ENCODE measurements at places on chromosomes 2 and 18. TPM values are rescaled to one million over a fixed set of nuclear protein-coding genes. Genes with fewer than 3 reads are reported as not detected.

DNA sequence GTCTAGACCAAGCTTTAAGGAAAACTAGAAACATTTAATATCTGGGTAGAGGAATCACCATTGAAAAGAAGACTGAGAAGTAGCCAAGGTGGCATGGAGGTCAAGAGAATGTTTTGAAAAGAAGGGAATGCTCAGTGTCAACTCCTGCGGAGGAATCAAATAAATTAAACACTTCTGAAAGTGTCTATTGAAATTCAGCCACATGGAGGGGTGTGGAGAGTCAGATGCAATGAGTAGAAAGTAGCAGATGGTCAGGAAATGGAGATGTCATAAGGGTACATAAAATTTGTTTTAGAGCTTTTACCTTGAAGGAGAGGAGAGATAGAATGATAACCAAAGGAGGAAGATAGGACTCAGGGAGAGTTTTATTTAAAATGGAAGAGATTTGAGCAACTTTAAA, 35.1 kb downstream of the NLRC4 start:
- H3K27me3 ChIP-seq: no peaks in the 10 kb centered on the region
- no peak overlapping the region for H3K27ac ChIP-seq
- no peak for DNase-seq

DNA sequence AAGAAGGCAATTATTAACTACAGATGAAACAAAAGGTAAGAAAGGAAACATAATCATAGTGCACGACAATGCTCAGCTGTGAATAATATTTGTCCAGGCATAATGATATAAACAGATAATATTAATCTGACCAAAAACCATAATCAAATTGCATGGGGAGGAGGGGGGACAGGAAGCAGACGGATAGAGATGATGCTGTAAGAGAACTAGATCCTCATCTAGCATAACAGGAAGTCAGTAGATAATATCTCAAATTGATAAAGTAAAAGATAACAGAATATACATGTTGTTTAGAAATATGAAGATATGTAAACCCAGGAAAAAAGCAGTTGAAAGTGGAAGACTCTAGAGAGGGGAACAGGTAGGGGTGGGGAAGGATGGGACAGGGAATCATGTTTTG, 84.9 kb upstream of the TGFA start:
- no peaks in the 10 kb centered on the region for H3K4me1 ChIP-seq
- DNase-seq: no peak
- H3K27me3 ChIP-seq: no peaks in the 10 kb centered on the region
- no peak overlapping the region for H3K27ac ChIP-seq

GRCh38 chr2:111523009-111523408, 361.0 kb downstream of the ANAPC1 start:
- H3K27ac ChIP-seq: no peak overlapping the region
- DNase-seq: peak; percentile 13
- H3K36me3 ChIP-seq: no peaks in the 10 kb centered on the region
- peaks cover 7% of the 10 kb centered on the region for H3K4me1 ChIP-seq
- H3K4me3 ChIP-seq: no peak overlapping the region
- no peaks in the 10 kb centered on the region for H3K27me3 ChIP-seq

GRCh38 chr2:179824961-179825360, 36.5 kb downstream of the ZNF385B start:
- H3K36me3 ChIP-seq: no peaks in the 10 kb centered on the region
- DNase-seq: no peak
- no peak overlapping the region for H3K27ac ChIP-seq
- no peaks in the 10 kb centered on the region for H3K27me3 ChIP-seq
- no peak overlapping the region for H3K4me3 ChIP-seq

DNA sequence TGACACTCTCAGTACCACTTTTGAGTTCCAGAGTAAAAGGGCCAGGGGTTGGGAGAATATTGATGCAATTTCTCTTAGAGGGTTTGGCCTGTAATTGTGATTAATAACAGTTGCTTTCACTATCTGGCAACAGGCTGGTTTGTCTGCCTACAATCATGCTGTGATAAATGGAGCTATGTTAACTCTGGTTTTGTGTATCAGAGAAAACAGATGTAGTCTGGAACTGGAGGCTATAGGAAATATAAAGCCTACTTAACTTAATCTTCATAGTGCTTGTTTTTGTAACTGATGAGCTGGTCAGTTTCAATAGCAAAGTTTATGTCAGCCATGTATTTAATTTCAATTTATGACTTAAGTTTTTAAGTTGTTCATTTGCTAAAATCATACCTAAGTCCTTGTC, 138.0 kb downstream of the AGPS start:
- H3K36me3 ChIP-seq: peaks cover 4% of the 10 kb centered on the region
- no peak overlapping the region for H3K27ac ChIP-seq
- no peaks in the 10 kb centered on the region for H3K27me3 ChIP-seq
- H3K4me1 ChIP-seq: peaks cover 10% of the 10 kb centered on the region
- H3K4me3 ChIP-seq: no peak overlapping the region

GRCh38 chr18:52541056-52541455, 201.1 kb downstream of the DCC start:
- H3K27ac ChIP-seq: no peak overlapping the region
- no peak overlapping the region for H3K4me3 ChIP-seq
- no peaks in the 10 kb centered on the region for H3K27me3 ChIP-seq
- no peak for DNase-seq
- no peaks in the 10 kb centered on the region for H3K4me1 ChIP-seq

- no peak overlapping the region for H3K27ac ChIP-seq
- H3K4me3 ChIP-seq: no peak overlapping the region
- no peaks in the 10 kb centered on the region for H3K4me1 ChIP-seq
- DNase-seq: no peak
These were observed 28.6 kb upstream of the CERS6 start for GRCh38 chr2:168427451-168427850.

DNA sequence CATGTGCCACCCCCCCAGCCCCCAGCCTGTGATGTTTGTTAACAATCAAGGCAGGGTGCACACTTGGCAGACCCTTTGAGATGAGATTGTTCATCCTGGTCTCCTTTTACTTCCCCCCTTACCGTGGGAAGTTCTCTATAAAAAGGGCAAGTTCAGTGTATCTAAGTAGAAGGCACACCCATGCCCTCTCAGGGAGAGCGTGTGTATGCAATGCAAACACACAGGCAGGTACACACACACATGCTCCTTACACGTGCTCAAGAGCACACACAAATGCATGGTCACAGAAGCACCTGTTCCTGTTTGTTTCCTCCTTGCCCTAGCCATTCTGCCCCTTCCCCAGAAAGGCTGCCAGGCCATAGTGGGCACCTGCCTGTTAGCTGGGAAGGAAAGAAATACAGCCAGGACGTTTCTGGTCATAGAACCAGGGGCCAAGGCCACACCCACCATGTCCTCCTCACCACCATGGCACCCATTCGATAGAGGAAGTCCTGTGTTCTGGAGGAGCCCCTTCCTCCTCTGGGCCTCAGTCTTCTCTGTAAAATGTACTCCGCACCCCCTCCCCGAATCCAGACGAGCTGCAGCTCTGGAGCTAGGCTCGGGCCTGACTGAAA, 3.1 kb downstream of the ATOH8 start:
- DNase-seq: peak; percentile 34
- no peak overlapping the region for H3K4me3 ChIP-seq
- peaks cover 22% of the 10 kb centered on the region for H3K4me1 ChIP-seq
- no peak overlapping the region for H3K27ac ChIP-seq
- H3K36me3 ChIP-seq: no peaks in the 10 kb centered on the region

- no peak overlapping the region for H3K27ac ChIP-seq
- no peaks in the 10 kb centered on the region for H3K4me1 ChIP-seq
- no peaks in the 10 kb centered on the region for H3K36me3 ChIP-seq
These were observed 496.9 kb upstream of the HNMT start for GRCh38 chr2:137467246-137467862.

DNA sequence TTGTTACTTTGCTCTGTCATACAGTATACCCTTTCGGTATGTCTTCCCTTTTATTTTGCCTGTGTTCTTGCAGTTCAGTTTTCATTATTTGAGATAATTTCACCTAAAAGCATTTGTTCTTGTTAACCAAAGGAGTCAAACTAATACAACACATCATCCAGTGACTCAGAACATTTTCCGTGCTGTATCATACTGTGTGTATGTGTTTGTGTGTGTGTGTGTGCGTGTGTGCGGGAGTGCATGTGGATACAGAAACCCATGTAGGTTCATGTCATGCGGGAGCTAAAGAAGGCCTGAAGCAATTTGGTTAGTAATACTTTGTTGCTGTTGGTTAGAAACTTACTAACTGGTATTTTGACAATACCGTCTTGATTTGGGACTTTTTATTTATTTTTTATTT, 60.0 kb downstream of the CEP192 start:
- no peak overlapping the region for H3K27ac ChIP-seq
- no peaks in the 10 kb centered on the region for H3K27me3 ChIP-seq
- no peak for DNase-seq

- no peaks in the 10 kb centered on the region for H3K4me1 ChIP-seq
- H3K4me3 ChIP-seq: no peak overlapping the region
- DNase-seq: no peak
- peaks cover 6% of the 10 kb centered on the region for H3K27me3 ChIP-seq
These were observed 301.6 kb downstream of the SMAD2 start for GRCh38 chr18:47628893-47629292.

- no peaks in the 10 kb centered on the region for H3K36me3 ChIP-seq
- H3K4me1 ChIP-seq: no peaks in the 10 kb centered on the region
- DNase-seq: no peak
- H3K4me3 ChIP-seq: no peak overlapping the region
- H3K27ac ChIP-seq: no peak overlapping the region
These were observed 215.1 kb upstream of the POU3F3 start for GRCh38 chr2:104638859-104639202.

DNA sequence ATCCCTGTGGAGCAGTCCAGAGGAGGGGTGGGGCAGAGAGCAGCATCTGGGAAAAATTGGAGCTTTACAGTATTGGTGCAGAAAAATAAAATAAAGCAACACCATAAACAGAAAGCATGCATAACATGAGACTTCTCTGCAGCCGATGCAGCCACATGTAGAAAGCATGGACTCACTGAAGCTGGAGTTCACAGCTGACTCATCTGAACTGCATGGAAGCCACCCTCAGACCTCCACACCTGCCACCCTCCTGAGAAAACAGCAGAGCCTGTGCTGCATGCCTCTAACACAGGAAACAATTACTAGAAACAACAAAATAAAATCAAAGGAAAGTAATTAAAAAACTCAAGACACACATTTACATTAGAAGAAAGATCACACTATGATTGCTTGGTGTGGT, 169.4 kb upstream of the ALKAL2 start:
- no peak overlapping the region for H3K4me3 ChIP-seq
- H3K4me1 ChIP-seq: no peaks in the 10 kb centered on the region
- H3K36me3 ChIP-seq: no peaks in the 10 kb centered on the region
- no peak for DNase-seq
- no peak overlapping the region for H3K27ac ChIP-seq
- no peaks in the 10 kb centered on the region for H3K27me3 ChIP-seq

DNA sequence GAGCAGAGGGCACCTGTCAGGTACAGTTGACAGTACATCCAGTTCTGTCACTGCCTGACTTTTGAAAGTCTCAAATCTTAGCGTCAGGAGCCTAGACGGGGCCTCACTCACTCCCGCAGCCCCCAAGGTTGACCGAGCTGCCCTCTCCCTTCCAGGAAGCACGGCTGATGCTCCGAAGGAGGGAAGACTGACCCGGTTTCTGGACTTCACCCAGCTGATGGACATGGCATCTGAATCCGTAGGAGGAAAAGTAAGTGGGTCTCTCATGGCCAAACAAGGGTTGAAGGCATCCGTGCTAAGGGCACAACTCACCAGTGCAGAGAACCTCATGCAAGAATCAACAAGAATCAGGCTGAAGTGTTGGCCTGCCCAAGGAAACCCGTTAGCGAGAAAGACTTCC, 12.9 kb downstream of the ALLC start:
- no peak overlapping the region for H3K27ac ChIP-seq
- no peaks in the 10 kb centered on the region for H3K27me3 ChIP-seq
- no peak overlapping the region for H3K4me3 ChIP-seq
- no peaks in the 10 kb centered on the region for H3K36me3 ChIP-seq

C1QL2 gene
- not detected for total RNA-seq

ATOH8 gene
- total RNA-seq: 4.3 TPM

LRP2 gene
- not detected for total RNA-seq

C1GALT1C1L gene
- total RNA-seq: 0.22 TPM

ACMSD gene
- total RNA-seq: not detected

SLC9A4 gene
- total RNA-seq: 0.03 TPM

LAMA3 gene
- total RNA-seq: 13.9 TPM

DTNB gene
- 10.8 TPM for total RNA-seq

ADAM23 gene
- total RNA-seq: 0.28 TPM
